ENCODE measurements at places on chromosomes 7 and 10.

GRCh38 chr7:81469153-81469868 lies 300.5 kb downstream of the HGF start:
- no peak for DNase-seq

DNA sequence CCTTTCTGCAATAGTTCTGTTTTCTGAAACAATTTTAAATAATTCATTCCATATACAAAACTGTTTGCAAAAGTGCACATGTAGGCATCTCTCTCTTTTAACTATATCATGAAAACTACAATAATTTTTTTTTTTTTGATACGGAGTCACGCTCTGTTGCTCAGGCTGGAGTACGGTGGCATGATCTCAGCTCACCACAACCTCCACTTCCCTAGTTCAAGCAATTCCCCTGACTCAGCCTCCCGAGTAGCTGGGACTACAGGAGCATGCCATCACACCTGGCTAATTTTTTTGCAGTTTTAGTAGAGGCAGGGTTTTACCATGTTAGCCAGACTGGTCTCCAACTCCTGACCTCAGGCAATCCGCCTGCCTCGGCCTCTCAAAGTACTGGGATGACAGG lies 44.0 kb upstream of the SEMA3A start:
- no peak for DNase-seq

DNA sequence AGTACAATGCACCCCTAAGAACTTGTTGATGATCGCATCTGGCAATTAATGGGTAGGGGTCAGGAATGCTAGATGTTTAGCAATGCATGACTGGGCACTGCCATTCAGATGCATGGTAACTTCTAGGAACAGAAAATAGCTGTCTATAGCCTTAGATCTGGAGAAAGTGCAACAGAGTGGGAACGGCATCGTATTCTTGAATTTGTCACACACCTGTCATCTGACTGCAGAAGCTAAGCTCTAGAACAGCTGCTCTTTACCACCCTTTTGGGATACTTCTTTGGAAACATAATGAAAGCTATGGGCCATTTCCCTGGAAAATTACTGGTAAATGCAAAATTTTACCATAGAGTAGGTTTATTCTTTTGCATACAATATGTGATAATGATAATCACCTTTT lies 118.1 kb downstream of the SLC25A13 start:
- no peak for DNase-seq

DNA sequence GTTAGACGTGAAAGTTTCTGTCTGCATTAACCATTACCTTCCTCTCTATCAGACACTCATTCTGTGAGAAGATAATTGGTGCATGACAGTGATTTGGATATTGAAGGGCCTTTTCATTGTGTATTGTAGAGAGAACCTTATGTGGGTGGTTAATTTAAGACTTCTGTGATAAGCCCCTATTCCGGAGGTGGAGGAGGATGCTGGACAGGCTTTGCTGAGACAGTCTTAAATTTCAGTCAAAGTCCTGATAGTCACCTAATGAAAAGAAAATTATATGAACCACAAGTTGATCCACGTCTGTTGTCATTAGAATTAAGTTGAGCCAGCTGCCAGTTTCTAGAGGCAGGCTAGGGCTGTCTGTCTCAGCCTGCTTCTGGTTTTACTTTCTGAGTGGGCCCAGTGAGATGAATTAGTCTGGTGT lies 62.9 kb downstream of the CELF2 start:
- no peak for DNase-seq

GRCh38 chr7:92634205-92634604 lies 44.0 kb upstream of the FAM133B start:
- DNase-seq: no peak

GRCh38 chr10:123011987-123012386 lies 3.2 kb downstream of the ACADSB start:
- no peak for DNase-seq
